Eye (tissue), 1 donor: ENCODE measurements at places on chromosomes 16 and 17.

- no peak for DNase-seq
These were observed 8.0 kb downstream of the OSBPL7 start for GRCh38 chr17:47813512-47814031.

DNA sequence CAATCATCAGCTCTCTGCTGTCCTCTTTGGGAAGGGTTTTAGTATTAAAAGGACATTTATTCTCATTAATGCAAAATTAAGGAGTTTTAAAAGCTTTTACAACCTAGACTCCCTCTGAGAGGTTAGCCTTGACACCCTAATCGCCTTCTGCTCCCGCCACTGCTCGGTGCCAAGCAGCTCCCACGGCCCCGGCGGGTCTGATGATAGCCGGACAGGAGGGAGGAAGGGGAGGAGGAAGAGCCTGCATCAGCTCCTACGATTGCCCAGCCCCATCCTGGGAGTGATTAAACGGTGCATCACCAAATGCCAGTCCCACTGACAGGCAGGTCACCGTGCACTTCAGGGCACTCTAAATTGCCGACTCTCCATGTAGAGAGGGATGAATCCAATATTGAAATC, 8.3 kb downstream of the SHPK start:
- no peak for DNase-seq

DNA sequence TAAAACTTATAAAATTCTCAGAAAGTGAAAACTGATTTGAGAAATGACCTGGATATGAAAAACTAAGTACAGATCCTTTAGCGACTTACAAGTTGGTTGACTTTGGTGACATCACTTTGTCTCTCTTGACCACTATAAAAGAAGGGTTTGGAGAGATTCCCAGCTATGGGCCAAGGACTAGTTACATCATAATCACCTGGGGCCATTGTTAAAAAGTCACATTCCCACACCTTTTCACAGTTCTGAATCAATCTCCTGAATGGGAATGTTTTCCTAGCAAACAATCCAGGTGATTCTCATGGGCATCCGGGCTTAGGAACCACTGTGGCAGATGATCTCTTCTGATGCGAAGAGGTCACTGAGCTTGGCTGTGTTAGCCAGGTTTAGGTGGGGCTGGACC, 620 bp upstream of the VWA3A start:
- DNase-seq, result no peak

GRCh38 chr17:59760160-59760559, 52.7 kb downstream of the VMP1 start:
- no peak for DNase-seq

DNA sequence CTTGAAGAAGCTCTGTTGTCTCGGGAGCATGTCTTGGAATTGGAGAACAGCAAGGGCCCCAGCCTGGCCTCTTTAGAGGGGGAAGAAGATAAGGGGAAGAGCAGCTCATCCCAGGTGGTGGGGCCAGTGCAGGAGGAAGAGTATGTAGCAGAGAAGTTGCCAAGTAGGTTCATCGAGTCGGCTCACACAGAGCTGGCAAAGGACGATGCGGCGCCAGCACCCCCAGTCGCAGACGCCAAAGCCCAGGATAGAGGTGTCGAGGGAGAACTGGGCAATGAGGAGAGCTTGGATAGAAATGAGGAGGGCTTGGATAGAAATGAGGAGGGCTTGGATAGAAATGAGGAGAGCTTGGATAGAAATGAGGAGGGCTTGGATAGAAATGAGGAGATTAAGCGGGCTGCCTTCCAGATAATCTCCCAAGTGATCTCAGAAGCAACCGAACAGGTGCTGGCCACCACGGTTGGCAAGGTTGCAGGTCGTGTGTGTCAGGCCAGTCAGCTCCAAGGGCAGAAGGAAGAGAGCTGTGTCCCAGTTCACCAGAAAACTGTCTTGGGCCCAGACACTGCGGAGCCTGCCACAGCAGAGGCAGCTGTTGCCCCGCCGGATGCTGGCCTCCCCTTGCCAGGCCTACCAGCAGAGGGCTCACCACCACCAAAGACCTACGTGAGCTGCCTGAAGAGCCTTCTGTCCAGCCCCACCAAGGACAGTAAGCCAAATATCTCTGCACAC, 21.2 kb downstream of the AKAP1 start:
- no peak for DNase-seq

DNA sequence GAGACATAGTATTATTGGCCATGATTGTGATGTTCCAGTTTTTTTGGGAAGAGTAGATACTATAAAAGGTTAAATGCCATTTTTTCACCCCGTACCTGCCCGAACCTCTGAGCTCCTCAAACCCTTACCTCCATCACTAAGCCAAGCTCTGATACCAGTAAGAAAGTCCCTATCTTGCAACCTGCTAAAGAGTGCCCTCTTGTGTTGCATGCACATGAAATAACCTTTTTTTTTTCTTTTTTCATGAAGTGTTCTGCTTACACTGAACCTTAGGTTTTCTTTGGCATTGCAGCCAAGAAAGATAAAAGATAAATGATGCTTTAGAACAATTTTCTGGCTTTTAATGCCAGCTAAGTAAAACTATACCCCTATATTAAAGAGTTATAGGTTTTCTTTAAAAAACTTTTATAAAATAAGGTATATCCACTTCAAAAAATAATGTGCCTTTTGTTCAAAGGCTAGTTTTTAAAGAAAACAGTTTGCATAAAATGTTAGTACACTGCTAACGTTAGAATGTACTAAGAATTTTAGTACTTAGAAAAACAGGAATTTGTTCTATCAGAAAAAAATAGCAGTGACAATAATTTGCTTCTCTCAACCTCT, 295.3 kb upstream of the PMFBP1 start:
- DNase-seq, result peak; percentile 71

- no peak for DNase-seq
These were observed 2.3 kb downstream of the DDX19A start for GRCh38 chr16:70348991-70349390.

DNA sequence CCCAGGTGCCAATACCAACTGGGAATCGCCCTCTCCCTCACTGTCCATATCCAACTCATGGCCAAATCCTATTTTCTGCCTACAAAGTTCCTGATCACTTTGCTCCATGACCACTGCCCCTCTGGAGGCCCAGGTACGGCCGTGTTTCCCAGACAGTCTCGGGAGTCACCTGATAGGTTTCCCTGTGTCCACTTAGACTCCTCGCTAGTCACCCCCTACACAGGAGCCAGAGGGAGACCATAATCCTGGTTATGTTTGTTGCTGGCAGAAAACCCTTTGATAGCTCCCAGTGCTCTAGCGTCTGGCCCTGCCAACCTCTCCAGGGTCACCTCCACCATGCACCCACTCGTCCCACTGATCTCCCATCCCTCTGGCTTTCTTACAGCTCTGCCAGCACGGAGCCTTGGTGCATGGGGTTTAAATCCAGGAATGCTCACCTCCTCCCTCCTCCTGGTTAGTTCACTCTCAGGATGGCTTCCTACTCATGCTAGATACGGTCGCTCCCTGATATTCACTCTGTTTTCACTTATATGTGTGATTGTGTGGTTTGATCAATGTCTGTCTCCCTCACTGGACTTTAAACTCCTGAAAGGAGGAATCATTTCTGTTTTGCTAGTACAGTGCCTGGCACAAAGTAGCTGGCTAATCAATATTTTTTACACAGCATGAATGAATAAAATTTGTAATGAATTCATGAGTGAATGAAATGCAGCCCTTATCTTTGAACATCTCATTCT, 7.5 kb upstream of the CALB2 start:
- DNase-seq, result no peak

GRCh38 chr17:80292521-80292971, 31.9 kb downstream of the RNF213 start:
- peak; percentile 81 for DNase-seq

DNA sequence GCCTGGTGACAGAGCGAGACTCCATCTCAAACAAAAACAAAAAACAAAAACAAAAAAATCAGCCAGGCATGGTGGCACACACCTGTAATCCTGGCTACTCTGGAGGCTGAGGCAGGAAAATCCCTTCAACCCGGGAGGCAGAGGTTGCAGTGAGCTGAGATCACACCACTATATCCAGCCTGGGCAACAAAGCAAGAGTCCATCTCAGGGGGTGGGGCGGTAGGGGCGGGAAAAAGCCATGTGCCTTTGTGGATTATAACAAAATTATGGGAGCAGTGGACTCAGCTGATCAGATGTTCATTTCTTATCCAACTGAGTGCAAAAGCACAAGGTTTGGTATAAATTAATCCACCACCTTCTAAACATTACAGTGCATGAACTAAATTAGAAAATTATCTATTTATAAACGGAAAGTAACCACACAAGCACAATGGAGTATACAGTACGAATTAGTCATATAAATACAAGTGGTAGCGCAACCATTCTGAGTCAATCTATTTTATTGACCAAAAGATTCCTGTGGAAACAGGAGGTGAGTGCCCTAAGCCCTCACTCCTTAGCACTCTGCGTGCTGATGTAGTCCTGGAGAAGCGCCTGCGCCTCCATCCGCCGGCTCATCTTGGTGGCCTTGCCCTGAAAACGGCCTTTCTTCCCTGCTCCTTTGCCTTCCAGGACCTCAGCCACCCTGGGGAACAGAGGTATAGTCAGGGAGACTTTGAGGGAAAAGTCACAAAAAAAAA, 14.0 kb downstream of the AARSD1 start:
- no peak for DNase-seq

DNA sequence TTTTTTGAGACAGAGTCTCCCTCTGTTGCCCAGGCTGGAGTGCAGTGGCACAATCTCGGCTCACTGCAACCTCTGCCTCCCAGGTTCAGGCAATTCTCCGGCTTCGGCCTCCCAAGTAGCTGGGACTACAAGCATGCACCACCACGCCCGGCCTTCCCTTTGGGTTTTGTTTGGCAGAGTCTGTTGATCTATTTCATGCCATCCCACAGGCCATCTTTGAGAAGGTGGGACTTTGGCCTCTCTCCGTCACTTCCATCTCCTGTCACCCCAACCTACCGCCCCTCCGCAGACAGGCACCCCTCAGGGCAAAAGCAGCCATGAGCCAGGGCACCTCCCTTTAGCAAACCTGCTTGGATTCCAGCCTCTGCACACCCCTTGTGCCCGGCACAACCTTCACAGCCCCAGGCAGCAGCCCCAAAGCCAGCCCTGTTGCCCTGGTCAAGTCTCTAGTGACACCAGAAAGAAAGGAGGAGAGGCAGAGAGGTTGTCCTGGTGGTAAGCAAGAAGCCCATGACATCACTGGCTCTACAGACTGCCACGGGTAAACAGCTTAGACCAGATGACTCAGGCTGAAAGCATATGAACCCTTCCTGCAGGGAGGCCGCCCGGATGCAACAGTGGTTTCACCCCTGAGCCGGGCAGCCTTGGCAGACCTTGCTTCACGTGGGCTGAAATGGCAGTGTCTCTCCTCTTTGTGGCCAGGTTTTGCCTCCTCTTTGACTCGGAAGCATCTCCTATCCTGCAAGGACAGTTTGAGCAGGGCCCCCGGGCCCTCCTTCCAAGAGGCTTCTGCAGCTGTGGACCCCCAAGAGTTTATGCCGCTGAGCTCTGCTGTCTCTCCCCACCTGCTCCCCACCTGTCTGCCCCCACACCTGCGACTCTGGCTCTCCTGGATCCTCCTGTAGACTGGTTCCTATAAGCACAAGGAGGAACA, 8.1 kb upstream of the TIMP2 start:
- peak; percentile 45 for DNase-seq

GRCh38 chr17:31677681-31678080, 181.4 kb downstream of the COPRS start:
- DNase-seq, result no peak

DNA sequence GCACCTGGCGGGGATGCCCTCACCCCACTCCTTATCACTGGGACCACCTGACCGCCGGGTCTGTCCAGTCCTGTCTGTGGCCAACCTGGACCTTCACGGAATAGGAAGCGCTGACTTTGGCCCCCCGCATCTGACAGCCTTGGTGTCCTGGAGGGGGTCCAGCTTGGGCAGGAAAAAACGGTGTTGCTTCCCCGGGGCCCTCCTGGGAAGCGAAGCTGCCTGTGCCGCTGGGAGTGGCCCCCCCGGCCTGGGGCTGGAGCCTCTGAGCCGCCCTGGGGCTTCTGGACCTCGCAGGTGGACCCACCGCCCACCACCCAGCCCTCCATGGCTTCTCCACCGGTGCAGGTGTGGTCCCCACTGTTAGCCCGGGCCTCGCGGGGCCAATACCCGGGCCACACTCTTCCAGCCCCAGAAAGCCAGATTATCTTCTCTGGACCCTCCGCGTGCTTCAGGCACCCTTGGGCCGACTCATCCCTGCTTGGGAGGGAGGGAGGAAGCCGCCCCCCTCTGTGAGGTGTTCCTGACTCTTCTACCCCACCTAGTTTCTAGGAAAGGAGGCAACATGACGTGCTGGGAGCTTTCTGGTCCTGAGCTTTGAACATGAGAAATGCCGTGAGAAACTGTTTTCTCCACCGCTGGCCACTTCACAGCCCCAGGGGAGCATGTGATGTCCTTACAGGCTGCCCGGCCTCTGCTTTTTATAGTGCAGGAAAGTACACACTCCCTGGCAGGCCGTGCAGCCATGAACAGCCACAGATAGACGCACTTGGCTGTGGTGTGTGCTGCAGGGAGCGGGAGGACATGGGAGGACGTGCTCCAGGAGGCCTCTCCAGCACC, 1.1 kb downstream of the C1QTNF1 start:
- no peak for DNase-seq

DNA sequence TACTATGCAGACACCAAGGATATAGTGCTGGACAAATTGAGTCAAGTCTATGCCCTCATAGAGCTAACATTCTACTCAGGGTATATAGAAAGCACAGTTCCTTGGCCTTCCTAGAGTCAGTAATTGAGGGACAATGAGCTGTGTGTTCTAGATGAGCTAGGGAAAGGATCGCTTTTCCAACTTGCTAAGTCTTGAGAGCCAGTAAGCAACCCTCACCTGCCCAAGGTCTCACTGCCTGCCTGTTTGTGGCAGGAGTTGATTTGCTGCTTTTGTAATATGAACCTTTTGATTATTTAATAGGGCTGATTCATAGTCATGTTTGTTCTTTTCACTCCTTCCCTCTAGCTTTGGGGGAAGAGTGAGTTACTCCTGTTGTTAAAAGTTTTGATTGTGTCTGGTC, 6.5 kb downstream of the DDX42 start:
- no peak for DNase-seq

DNA sequence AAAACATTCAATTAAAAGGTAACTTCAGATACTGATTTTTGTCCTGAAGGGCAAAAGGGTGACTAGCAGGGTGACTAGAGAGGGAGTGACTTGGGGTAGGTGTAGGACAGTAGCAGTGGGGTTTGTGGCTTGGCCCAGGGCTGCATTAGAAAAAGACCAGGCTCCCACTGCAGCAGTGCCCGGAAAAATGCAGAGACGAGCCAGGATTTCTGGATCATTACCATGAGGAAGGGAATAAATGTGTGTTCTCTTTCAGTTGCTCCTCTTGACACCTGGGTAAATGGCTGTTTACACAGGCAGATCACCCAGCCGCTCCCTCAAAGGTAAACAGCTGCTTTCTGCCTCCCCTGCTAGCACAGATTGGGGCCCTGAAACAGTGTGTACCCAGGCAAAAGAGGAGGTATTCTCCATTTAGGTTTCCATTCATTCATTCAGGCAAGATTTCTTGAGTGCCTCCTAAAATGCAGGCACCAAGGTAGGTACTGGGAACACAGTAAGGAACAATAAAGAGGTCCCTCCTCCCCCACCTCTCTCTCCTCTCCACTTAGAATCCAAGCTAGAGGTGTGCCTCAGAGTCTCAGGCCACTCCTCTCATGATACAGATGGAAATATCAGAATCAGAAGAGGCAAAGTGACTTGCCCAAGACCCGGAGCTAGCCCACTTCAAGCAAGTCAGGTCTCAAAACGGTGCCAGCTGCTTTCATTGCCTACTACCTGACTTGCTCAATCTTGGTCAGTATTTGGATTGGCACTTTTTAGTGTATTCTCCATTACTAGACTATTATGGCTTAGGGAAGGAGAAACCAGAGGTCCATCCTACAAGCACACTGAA, 15.2 kb upstream of the TOX3 start:
- DNase-seq, result no peak

- peak; percentile 52 for DNase-seq
These were observed 7.8 kb upstream of the SLC38A10 start for GRCh38 chr17:81302861-81303333.
